ENCODE measurements at places on chromosomes 1 and 21.

- no peak for DNase-seq
Observed at GRCh38 chr1:185473186-185473585, 156.1 kb upstream of the IVNS1ABP start.

DNA sequence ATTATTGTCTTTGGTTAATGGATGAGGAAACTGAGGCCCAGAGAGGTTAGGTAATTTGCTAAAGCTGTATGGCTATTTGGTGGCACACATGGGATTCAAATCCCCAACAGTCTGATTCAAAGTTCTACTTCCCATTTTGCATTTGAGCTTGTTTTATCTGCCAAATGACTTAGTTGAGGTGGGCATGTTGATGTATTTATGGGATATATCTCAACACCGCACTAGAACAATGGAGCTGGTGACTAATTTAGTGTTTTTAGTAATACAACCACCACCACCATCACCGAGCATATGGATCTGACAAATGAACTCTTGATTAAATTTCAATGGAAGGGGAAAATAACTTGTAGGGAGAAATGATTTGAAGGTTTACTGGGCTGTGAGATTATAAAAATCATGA is 26.8 kb downstream of the THEM4 start:
- DNase-seq: no peak

DNA sequence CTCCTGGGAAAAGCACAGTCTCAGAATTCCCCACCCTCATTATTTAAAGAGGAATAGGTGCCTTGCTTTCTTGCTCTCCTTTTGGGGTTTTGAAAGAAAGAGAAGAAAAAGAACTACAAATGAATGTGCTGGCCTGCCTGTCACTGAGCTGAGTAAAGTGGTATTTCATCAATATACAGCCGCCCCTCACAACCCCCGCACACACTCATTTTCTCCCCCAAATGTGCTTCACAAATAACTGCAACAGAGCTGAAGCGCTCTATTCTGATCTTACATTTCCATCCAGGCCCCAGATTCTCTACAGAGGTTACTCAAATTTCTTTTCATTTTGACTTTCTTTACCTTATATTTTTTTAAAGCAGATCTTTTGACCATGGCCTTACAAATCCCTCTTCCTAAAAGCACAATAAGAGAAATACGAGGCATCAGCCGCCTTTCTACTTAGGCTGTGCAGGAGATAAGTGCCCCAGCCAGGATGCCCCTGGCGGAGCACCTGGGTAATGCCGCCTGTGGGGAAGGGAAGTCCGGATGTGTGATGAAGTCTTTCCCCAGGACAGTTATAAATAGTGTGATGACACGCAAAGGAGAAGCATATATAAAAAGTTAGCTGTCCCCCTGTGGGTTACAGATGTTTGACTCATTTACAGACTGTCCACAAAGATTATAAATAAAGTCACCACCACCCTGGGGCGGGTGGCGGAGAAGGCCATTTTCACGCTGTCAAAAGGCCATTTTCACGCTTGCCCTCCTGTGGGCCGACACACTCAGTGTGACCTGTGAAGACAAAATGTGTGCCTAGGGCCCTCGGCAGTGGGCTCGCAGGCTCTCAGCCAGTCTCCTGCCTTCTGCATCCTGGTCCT is 6.5 kb downstream of the KCNN3 start:
- DNase-seq: peak; percentile 44

GRCh38 chr1:210792250-210793102 is 341.5 kb downstream of the KCNH1 start:
- DNase-seq: peak; percentile 69

- DNase-seq: peak; percentile 24
Observed at GRCh38 chr1:209607102-209607794, 23.7 kb downstream of the CAMK1G start.

- DNase-seq: no peak
Observed at GRCh38 chr21:46008893-46009621, 27.5 kb downstream of the COL6A1 start.

GRCh38 chr1:147700042-147701006 is 30.0 kb upstream of the ACP6 start:
- DNase-seq: peak; percentile 64

GRCh38 chr1:3237570-3237969 is 168.6 kb downstream of the PRDM16 start:
- no peak for DNase-seq

DNA sequence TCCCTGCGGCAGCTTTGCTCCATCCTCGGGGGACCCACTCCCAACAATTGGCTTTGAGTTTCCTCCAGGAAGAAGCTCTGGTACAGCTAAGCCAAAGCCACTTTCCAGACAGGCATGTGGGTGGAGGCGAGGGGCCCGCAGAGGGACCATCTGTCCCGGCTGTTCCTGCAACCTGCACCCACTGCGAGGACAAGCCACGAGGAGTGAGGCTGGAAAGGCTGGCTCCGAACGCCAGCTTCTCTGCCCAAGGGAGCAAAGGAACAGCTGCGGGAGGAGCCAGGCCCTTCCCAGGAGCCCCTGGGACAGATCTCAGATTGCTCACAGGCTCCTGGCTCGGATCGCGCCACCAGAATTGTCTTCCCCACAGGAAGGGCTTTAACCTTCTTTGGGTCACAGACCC is 28.3 kb upstream of the PEF1 start:
- DNase-seq: no peak

DNA sequence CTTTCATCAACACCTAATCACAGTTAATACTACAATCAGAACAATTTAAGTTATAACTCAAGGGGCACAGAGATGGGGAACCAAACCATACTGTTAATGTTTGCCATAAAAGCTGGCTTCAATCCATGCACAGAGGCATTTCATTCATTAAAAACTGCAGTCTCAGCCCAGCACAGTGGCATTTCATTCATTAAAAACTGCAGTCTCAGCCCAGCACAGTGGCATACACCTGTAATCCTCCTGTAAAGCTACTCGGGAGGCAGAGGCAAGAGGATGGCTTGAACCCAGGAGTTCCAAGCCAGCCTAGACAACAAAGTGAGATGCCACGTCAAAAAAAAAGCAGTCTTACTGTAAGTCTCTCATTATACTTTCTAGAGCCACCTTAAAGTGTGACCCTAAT is 29.2 kb downstream of the ARID4B start:
- DNase-seq: no peak

GRCh38 chr1:235979716-235980333 is 85.1 kb downstream of the NID1 start:
- no peak for DNase-seq

GRCh38 chr21:34197561-34197960 is 124.2 kb downstream of the MRPS6 start:
- no peak for DNase-seq

DNA sequence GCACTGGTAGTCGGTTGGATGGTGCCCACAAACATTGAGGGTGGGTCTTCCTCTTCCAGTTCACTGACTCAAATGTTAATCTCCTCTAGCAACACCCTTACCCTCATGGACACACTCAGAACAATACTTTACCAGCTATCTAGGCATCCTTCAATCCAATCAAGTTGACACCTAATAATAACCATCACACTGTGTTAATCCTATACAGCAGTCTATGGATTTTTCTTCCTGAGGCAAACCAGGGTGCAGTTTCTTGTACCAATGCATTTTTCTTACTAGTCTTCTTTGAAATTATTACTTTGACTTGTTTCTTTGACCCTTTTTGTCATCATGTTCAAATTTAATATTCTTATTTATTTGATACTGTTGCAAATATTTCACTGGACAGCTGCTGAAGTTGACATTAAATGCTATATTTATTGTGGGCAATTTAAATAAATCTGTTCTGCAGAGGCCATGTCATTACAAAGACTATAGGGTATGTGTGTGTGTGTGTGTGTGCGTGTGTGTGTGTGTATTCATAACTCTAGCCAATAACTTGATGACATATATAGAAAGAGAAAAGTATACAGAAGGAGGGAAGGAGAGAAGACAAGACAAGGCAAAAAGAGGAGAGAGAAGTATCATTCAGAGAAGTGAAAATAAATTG is 884.8 kb upstream of the NEGR1 start:
- no peak for DNase-seq

GRCh38 chr1:67589519-67590233 is 95.3 kb upstream of the GADD45A start:
- DNase-seq: no peak

GRCh38 chr1:153651771-153652170 is 6.7 kb upstream of the SNAPIN start:
- no peak for DNase-seq

DNA sequence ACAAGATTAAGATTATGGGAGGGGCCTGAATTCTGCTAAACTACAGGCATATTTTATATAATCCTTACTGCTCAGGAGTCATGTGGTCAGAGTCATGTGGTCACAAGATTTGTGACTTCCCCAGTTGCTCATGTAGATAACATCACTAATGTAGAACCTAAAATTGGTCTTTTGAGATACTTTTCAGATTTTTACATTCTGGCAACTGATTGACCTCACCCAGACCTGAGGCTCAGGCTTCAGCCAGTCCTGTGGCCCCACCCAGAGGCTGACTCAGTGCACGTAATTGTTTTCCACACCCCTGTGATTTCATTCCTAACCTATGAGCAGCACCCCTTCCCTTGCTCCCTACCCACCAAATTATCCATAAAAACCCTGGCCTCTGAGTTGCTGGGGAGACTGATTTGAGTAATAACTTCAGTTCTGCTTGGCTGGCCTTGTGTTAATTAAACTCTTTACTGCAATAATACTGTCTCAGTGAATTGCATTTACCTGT is 41.7 kb upstream of the ZNF326 start:
- DNase-seq: peak; percentile 87

GRCh38 chr1:22557341-22557950 is 5.8 kb upstream of the EPHA8 start:
- peak; percentile 45 for DNase-seq

- no peak for DNase-seq
Observed at GRCh38 chr1:242828828-242829227, 304.3 kb upstream of the PLD5 start.

DNA sequence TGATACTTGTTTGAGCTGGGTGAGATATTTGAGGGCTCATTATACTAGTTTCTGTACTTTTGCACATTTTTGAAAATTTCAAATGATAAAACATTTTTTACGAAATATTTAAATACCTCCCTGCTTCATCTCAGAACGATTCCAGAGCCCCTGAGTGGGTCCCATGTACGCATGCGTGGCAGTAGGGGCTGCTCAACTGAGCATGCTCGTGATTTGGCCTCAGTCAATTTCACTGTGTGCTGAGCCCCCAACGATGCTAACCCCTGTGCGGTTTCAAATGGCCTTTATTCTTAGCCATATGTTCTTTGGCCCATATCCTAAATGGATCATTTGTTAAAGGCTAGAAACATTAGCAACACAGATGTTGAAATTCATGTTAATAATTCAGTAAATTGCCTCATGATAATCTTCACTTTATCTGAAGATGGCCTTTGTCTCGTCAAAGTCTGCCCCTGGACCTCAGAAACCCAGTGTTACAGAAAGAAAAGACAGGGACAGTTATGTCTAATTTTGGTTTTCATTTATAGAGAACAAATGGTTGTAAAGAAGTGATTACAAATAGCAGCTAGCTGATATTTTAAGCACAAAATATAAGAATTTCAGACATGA is 108.2 kb downstream of the MRPS6 start:
- no peak for DNase-seq

DNA sequence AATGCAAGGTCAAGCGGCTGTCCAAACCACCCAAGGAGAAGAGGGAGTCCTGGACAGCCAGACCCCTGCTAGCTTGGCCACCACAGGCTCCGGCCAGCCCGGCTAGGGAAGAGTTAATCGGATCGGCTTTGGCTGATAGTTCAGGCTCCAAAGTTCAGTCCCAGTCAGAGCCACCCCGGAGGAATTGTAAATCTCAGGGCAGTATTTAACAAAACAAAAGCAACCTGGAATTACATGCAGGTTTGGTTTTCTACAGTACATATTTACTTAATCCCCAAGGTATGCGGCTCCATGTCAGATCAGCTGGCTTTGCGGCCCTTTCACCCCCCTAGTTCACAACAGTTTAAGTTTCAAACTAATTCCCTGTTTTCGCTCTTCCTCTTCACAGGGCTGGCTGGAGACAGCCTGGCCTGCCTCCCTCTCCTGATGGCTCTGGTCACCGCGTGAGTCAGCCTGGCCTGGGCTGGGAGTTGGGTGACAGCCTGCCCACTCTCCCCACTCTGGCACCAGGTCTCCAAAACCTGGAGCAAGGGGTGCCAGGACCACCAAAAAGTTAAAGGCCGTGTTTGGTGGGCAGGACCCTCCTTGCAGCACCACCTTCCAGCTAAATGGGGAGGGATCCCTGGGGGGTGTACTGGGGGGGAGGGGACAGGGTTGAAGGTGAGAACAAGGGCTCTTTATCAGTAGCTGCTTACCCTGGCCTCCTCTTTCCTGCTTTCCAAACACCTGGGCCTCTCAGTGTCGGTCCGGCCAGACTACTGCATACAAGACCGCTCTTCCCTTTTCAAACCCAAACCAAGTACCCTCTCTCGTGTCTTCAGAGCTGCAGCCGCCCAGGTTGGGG is 1.9 kb downstream of the DHRS3 start:
- DNase-seq: peak; percentile 65

DNA sequence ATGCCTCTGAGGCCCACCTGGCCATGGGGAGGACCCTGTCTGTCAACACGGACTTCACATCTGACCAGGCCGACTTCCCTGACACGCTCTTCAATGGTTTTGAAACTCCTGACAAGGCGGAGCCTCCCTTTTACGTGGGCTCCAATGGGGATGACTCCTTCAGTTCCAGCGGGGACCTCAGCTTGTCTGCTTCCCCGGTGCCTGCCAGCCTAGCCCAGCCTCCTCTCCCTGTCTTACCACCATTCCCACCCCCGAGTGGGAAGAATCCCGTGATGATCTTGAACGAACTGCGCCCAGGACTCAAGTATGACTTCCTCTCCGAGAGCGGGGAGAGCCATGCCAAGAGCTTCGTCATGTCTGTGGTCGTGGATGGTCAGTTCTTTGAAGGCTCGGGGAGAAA is 101.8 kb downstream of the ADARB1 start:
- DNase-seq: no peak

GRCh38 chr1:217911908-217912307 is 280.8 kb downstream of the SPATA17 start:
- DNase-seq: no peak
